Kidney (tissue), 22 donors: ENCODE measurements at places on chromosomes 12 and 14.

DNA sequence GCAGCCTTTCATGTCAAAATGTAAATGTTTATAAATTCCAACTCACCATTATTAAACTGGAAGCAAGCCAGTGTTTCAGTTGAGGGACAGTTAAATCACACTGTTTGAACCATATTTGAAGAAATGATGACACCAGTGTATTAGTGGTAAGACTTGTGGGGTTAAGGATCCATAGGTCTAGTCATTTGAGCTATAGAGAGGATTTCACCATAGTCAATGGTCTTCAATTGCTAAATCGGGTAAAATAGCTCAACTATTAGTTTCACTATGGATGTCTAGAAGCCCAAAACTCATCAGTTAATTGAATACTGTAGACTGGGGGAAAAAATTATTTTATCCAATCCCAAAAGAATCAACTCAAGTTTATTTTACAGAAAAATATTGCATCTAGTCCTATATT is 659.1 kb downstream of the NRXN3 start:
- no peak for DNase-seq

GRCh38 chr12:56758728-56759262 is 4.3 kb upstream of the HSD17B6 start:
- DNase-seq = no peak

DNA sequence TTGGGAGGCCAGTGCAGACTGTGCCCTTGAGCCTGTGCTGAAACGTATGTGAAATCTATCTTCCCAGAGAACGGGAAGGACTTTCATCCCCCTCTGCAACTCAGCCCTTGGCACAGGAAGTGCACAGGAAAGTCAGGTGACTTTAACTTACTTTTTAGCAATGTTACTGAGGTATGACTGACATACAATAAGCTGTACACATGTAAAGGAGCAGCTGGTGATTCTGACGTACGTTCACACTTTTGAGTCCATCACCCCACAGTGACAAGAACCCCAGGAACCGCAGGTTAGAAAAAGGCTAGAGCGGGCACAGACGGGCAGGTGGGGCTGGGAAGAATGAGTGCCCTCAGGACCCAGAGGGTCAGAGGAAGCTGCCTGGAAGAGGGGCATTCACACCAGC is 48.0 kb downstream of the ARL6IP4 start:
- no peak for DNase-seq

DNA sequence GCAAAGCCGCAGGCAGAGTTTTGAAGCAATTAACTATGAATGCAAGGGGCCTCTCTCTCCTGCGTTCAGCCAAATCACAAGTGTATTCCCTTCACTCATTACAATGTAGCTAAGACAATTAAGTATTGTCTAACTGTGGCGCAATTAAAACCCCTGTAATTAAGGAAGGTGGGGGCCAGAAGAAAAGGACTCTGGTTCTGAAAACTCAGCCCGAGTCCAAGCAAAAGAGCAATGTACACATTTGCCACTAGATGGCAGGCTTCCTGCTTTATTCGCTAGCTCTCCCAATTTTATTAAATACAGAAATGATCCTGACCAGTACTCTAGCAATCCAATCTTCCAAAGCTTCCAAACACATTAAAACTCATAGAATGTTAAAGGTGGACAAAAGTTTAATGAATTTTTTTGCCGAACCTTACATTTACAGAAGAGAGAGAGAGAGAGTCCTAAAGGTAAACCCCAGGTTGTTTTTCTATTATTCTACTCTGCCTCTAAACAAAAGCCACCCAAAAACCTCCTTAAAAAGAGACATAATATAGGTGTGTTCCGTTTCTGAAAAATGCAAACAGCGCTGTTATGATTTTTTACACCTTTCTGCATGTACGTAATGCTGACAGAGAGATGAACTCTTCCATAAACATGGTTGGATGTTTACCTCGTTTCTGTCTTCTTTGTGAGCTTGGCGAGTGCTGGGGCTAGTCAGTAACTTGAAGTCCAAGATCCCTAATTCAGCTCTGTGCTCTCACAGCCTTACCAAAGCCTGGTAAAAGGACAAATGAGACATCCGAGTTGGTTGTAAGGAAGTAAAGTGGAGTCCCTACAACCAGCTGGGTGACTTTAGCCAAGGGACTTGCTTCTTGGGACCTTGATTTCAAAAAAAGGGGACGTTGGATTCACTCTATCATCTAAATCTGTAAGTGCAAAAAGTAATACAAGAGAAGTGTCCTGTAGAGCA is 50.9 kb upstream of the VASH1 start:
- DNase-seq = peak; percentile 61

DNA sequence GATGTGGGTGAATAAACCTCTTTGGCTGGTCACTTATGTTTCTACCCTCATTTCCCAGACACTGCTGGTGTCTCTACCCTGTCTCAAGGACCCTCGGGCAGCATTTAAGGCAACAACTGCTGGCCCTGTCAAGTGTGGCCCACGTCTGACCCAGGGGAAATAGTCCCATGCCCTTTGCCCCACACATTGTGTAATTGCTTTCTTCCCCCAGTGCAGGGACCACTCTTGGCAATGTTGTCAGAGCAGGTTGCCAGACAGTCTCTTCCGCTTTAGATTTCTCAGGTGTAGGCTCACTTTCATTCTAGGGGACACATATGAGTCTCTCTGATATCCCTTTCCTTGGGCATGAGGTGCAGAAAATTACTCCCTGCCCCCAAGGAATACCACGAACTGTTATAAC is 216.7 kb downstream of the TMEM117 start:
- DNase-seq = no peak

- no peak for DNase-seq
These were observed 147.0 kb upstream of the ARHGAP5 start for GRCh38 chr14:31930070-31930469.

- no peak for DNase-seq
These were observed 102.1 kb downstream of the TMEM117 start for GRCh38 chr12:43937947-43938346.

GRCh38 chr12:127925971-127926370 is 341.0 kb upstream of the TMEM132C start:
- DNase-seq = peak; percentile 42

DNA sequence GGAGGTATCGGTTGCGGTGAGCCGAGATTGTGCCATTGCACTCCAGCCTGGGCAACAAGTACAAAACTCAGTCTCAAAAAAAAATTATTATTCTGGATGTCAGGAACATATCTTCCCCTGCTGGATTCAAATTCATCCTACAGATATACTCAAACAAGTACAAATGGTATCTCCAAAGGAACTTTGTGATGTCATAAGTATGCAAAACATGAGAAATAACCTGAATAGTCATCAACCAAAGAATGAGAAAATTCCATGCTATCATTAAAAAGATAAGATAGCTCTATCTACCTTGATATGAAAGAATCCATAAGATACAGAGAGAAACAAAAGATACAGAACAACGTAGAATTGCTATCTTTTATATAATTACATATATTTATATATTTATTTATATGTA is 67.7 kb downstream of the EEA1 start:
- DNase-seq = no peak
